ENCODE measurements at places on chromosomes 12 and 14.

DNA sequence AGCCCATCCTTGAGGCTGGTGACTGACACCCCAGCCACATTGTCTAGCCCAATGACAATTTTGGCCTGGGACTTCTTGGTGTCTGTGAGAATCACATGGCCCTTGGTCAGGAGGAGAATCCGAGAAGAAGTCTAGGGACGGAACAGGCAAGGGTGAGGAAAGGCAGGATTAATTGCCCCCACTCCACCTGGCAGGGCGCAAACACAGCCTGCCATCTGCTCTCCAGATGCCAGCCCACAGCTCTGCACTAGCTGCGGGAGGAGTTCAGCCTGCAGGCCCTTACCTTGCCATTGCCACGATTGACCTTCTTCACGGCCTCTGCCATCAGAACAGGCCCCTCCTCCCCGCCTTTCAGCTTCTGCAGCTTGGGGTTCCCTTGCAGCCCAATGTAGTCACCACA, 13.1 kb upstream of the TAC3 start:
- DNase-seq = no peak

- DNase-seq = no peak
Measured at GRCh38 chr14:99863059-99863458, 69.8 kb downstream of the EML1 start.

DNA sequence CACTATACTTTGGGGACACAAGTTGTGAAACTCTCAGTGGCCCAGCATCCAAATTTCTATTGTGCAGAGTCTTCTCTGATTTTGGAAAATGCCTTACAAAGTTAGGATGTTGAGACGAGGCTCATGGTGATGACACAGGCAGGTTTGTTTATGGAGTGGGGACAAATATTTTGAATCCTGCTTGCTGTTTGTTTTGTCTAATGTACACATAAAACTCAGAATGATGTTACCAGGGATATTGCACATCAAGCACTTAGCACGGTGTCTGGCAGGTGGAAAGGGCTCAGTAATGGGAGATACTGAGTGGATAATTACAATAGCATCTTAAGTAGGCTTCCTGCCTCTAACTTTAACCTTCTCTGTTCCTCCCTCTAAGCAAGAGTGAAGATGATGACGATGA, 628.9 kb upstream of the TBX3 start:
- no peak for DNase-seq

GRCh38 chr12:131505561-131505960, 205.3 kb upstream of the SFSWAP start:
- no peak for DNase-seq

- no peak for DNase-seq
Measured at GRCh38 chr14:73422515-73422914, 35.8 kb downstream of the NUMB start.

GRCh38 chr12:40013292-40013691, 92.6 kb downstream of the SLC2A13 start:
- DNase-seq = no peak

DNA sequence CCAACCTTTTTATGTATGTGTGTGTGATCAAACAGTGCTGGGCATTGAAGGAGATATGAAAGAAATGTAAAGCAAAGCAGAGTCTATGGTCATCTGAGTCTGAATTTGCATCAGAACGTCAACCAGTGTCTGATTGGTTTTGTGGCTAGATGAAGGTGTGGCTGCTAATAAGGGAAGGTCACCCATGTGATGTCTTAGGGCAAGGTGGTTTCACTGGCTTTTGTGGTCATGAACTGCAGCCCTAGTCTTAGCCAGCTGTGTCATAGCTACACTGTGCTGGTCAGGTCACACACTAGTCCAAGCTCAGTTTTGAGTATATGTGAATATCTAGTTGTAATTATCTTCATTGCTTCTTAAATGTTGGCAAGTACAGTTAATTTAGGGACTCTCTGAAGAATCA, 105.8 kb downstream of the TGFB3 start:
- no peak for DNase-seq

GRCh38 chr12:53053218-53054111, 3.6 kb downstream of the TNS2 start:
- peak; percentile 54 for DNase-seq

- DNase-seq = no peak
Measured at GRCh38 chr14:99037777-99038430, 234.1 kb downstream of the BCL11B start.

DNA sequence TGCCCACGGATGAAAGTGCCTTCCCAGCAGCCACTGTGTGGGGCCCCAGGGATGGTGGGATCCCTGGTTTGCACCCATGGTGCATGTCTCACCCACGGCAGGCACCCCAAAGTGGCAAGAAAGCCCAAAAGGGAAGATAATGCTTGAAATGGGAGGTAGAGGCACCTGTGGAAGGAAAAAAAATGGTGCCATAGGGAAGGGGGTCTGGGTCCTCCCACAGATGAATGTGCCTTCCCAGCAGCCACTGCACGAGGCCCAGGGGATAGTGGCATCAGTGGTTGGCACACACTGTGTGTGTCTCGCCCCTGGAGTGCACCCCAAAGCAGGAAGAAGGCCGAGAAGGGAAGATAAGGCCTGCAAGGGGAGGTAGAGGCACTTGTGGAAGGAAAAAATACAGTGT, 264.2 kb downstream of the ALG10 start:
- no peak for DNase-seq

GRCh38 chr12:108677381-108677780, 43.7 kb upstream of the SELPLG start:
- no peak for DNase-seq

- no peak for DNase-seq
Measured at GRCh38 chr12:44960856-44961255, 84.7 kb upstream of the NELL2 start.

GRCh38 chr14:69985463-69985862, 106.2 kb downstream of the SMOC1 start:
- no peak for DNase-seq

- DNase-seq = no peak
Measured at GRCh38 chr12:112676507-112676906, 115.0 kb upstream of the RPH3A start.

DNA sequence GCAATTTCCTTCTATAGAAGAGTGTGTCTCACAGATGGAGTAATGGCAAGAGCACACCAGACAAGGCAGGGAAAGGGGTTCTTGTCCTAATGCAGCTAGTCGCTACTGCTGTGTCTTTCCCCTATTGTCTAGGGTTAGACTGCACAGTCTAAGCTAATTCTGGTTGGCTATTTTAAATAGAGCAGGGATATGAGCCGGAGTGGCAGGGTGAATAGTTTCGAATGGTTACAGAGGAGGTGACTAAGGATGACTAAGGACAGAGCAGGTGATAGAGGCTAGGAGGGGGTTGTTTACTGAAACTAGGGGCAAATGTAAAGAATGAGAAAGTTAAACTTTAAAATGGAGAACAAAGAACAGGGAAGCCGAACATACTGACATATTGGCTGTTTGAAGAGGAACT, 25.6 kb upstream of the CPNE8 start:
- no peak for DNase-seq

DNA sequence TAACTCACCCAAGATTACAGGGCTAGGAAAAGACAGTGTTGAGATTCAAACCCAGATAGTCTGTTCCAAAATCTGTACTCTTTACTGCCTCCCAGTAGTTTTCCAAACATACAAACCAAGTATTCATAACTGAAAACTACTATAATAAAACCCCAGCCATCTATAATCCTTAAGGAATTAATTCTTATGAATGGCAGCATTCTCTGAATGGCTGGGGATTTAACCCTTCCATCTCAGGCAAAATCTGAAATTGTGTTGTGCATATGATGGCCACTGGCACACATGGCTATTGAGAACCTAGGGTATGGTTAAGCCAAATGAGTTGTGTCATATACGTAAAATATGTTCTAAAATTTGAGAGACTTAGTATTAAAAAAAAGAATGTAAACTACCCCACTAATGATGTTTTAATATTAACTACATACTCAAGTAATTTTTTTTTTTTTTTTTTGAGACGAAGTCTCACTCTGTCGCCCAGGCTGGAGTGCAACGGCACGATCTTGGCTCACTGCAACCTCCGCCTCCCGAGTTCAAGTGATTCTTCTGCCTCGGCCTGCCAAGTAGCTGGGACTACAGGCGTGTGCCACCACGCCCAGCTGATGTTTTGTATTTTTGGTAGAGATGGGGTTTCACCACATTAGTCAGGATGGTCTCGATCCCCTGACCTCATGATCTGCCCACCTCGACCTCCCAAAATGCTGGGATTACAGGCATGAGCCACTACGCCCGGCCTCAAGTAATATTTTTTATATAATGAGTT, 16.7 kb downstream of the PPP1R13B start:
- no peak for DNase-seq

GRCh38 chr12:72748971-72749370, 476.8 kb downstream of the TRHDE start:
- DNase-seq = no peak

GRCh38 chr12:50635857-50636256, 128.0 kb upstream of the ATF1 start:
- DNase-seq = no peak

DNA sequence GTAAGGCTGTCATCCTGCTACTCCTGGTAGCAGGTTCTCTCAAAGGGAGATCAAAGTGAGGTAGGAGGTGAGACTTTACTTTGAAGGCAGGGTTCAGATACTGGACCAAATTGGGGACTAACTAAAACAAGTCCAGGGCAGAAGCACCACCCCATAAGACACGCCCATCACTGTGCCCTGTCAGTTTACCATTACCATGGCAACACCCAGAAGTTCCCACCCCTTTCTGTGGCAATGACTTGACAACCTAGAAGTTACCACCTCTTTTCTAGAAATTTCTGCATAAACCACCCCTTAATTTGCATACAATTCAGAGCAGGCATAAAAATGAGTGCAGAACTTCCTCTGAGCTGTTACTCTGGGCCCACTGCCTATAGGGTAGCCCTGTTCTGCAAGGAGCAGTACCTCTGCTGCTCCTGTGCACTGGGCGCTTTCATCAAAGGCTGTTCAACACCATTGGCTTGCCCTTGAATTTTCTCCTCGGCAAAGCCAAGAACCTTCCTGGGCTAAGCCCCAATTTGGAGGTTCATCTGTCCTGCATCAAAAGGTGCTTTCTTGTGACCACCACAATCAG, 64.8 kb upstream of the MAX start:
- DNase-seq = peak; percentile 62

- DNase-seq = no peak
Measured at GRCh38 chr14:51453869-51454268, 197.8 kb upstream of the FRMD6 start.

GRCh38 chr14:101708853-101709532, 52.5 kb upstream of the PPP2R5C start:
- DNase-seq = no peak

GRCh38 chr14:23009939-23010726, at the start of gene C14orf93:
Gene C14orf93 (minus strand): TSS chr14:23010143. CDS start chr14:22999023, 11,120 bp downstream.
- DNase-seq = peak; percentile 81

GRCh38 chr14:37447883-37448391, 147.1 kb downstream of the FOXA1 start:
- no peak for DNase-seq

DNA sequence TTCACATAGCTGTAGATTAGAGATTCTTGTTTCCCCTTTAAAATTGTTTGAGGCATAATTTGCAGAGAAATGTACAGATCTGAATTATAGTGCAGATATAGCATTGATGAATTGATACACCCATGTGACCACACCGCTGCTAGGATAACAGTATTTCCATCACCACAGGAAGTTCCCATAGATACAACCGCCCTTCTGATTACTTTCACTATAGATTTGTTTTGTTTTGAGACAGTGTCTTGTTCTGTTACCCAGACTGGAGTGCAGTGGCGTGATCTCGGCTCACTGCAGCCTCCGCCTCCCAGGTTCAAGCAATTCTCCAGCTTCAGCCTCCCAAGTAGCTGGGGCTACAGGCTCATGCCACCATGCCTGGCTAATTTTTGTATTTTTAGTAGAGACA, 8.8 kb upstream of the ASPG start:
- no peak for DNase-seq

GRCh38 chr12:68451261-68452077, 119.3 kb upstream of the MDM1 start:
- DNase-seq = peak; percentile 6

GRCh38 chr14:21852061-21852664, 178.5 kb upstream of the OR4E1 start:
- DNase-seq = peak; percentile 11

DNA sequence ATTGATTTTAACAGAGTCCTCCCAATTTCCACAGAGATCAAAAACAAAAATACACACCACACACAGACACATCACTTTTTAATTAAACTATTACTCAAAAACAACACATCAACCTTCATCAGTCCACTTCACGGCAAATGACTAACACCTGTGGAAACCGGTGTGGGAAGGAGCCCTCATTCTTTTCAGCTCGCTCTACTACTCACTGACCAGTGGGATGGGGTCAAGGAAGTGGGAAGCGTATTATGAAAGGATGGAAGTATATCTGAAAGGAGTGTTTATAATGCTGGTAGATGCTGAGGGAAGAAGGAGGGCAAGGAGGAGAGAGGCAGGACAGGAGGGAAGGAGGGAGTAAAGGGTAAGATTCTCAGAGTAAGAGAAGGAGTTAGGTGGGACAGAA, 156.5 kb downstream of the EPS8 start:
- no peak for DNase-seq

DNA sequence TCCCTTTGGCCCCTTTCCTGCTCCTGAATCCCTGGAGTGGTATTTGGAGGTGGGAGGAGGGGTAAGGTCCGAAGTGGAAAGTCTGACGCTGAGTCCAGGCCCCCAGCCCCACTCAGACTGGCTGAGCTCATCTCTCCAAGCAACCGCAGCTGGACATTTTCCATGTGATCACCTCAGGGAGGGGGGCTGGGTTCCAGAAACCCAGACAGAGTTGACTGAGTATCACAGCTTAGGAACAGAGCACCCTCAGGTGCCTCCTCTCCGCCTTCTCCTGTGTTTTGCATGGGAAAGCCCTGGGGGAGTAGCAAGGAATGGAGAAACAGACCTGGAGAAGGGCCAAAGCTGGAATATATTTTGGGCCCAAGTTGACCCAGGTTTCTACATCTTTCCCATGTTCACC, 8.0 kb upstream of the ITGA5 start:
- no peak for DNase-seq

GRCh38 chr14:77516126-77516525, 17.5 kb upstream of the ISM2 start:
- DNase-seq = no peak

DNA sequence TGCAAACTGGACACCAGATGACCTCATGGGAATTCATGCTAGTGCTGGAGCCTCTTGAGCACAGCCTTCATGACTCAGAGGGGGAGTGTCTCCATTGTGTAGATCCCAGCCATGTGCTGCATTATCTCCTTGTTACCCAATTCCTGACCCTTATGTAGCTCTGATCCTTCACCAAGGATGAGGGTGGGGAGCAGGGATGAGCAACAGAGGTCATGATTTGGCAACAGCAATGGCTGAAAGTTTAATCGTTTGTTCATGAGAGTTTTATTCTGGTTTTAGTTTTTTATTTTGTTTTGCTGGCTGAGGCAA, 9.5 kb upstream of the BDKRB1 start:
- DNase-seq = no peak

DNA sequence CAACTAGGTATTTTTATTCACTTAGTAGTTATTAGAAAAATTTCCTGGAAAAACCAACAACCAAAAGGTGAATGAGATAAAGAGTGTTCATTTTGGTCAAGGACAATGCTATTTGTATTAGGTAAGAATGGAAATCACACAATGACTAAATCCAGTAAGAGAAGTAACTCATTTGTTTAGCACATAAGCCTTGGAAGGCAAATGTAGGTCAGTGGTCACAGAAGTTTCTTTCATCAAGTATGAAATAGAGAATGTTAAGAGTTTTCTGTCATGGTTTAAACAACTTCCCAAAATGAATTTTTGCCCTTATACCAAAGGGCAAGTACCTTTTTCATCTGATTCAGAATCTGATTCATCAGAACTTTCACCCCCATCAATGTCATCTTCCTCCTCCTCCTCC, 101.7 kb downstream of the KIF21A start:
- DNase-seq = no peak

- no peak for DNase-seq
Measured at GRCh38 chr12:65926119-65926908, 102.0 kb downstream of the HMGA2 start.
